ENCODE measurements at places on chromosomes 3 and 15.

DNA sequence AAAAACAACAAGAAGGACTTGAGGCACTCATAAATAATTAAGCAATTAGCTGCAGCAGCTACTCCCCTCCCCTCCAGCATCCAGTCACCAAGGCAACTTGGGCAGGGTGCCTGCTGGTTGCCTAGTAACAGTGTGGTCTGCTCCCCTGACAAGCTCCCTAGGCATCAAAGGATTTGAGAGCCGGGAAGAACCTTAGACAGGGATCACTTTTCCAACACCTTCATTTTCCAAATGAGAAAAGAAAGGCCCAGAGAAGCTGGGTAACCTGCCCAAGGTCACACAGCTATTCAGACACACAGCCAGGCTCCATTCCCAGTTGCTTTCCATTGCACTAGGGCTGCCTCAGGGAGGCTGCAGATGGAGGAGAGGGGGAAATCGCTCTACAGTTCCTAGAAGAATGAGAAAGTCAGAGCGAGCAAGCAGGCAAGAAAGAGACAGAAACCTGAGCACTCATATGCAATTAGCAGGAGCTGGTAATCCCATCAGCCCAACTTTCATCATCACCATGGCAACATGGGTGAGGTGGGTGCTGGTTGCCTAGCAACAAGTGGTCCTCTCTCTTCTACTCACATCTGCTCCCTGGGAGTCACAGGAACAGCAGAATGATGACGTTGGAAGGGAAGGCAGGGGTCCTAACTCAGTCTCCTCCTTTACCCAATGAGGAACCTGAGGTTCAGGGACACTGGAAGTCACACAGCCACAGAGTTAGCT is 3.6 kb upstream of the EIF4E3 start:
- DNase-seq = peak; percentile 21

DNA sequence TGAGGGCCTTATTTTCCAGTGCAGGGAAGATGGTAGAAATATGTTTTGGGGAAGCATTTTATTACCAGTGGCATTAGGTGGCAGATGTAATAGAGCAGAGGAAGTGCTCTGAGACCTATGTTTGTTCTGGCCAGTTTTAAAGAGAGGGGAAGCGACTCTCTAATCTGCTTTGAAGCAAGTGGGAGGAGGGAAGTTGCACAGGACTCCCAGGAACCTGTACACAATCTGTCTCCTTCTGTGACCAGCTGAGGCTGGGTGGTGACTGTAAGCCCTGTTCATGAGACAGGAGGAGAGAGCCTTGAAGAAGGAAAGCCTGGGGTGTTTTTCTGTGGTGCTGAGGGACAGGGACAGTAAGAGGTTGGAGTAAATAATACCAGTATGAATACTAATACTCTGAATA is 60.5 kb downstream of the LPP start:
- no peak for DNase-seq

GRCh38 chr3:157257101-157257500 is 97.2 kb upstream of the CCNL1 start:
- DNase-seq = no peak

DNA sequence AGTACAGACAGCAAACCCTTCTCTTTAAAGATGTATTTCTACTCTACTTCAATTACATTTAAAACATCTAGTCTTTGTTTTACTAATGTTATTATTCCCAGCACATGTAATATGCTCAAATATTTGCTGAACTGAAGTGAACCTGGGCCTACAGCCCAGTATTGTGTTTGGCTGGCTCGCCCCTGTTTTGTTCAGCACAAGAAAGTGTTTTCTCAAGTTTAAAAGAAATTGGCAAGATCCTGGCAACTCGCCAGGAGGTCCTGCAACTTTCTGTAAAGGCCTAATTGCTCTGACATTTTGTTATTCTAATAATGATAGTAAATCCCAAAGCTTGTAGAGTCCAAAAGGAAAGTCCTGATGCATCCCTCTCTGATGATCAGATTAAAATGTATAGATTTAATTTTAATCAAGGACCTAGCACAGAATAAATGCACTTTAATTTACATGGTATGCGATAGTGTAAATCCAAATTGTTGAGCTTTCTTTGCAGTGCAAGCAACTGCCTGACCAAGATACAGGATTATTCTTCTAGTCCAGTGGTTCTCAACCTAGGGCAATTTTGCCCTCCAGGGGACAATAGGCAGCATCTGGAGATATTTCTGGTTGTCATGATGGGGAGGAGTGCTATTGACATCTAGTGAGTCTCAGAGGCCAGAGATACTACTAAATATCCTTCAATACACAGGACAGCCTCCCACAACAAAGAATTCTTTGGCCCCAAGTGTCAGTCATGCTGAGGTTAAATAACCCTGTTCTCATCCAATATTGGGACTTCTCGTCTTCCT is 35.7 kb upstream of the TMOD3 start:
- no peak for DNase-seq

DNA sequence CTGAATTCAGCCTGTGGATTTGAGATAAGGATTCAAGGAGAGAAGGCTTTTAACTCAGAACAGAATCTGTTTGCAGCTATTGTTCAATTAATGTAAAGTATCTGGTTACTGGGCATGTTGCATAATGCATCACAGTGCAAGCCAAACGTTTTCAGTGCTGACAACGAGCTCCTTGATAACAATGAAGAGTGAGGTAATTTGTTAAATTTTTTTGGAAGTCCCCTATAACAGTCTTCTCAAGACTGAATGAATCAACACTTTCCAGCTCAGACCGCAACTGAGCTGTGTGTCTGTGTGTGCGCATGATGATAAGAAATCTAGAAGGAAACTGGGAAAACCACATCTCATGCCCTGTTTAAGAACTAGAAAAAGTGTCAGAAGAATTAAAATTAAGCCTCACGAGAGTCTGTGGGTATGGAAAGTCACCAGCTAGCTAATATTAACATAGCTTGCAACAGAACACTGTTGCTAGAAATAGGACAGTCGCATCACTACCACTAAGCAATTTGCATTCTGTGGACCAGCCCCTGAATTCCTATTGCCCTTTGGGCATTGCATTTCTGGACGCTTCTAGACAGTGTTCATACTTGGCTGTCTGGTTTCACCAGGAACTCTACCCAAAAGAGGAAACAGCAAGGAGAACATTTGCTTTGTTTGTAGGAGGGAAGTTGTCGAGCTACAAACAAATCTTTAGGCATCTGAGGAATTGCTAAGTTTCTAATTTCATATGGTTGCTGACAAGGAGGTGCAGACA is 43.7 kb upstream of the ATP2C1 start:
- peak; percentile 94 for DNase-seq

- DNase-seq = no peak
Measured at GRCh38 chr3:150635076-150635475, 32.0 kb downstream of the SELENOT start.

- no peak for DNase-seq
Measured at GRCh38 chr15:45174069-45174468, 13.7 kb downstream of the SHF start.

All from activated CD4-positive, alpha-beta T cell treated with anti-CD3 and anti-CD28 coated beads, Interleukin-10, Interleukin-2, amounts not matched to agents 100 ng/mL and 50 ng/mL, durations not matched to agents 16 hours and 8 hours (primary cell).